Heart right ventricle (tissue), 16 donors: ENCODE measurements at places on chromosomes 12 and 14. TPM values are rescaled to one million over a fixed set of nuclear protein-coding genes. Genes with fewer than 3 reads are reported as not detected.

GRCh38 chr14:106378191-106378590 lies 851.8 kb downstream of the TMEM121 start:
- H3K27ac ChIP-seq = no peak overlapping the region
- no peak for DNase-seq
- H3K27me3 ChIP-seq = peaks cover 26% of the 10 kb centered on the region

Gene CD163L1
- 1.1 TPM for polyA plus RNA-seq

- H3K27ac ChIP-seq = no peak overlapping the region
- H3K4me3 ChIP-seq = no peak overlapping the region
- no peaks in the 10 kb centered on the region for H3K4me1 ChIP-seq
- no peaks in the 10 kb centered on the region for H3K36me3 ChIP-seq
- no peaks in the 10 kb centered on the region for H3K27me3 ChIP-seq
Observed at GRCh38 chr14:22303589-22304195, 285.3 kb downstream of the DAD1 start.

Gene LRRC9
- not detected for polyA plus RNA-seq

DNA sequence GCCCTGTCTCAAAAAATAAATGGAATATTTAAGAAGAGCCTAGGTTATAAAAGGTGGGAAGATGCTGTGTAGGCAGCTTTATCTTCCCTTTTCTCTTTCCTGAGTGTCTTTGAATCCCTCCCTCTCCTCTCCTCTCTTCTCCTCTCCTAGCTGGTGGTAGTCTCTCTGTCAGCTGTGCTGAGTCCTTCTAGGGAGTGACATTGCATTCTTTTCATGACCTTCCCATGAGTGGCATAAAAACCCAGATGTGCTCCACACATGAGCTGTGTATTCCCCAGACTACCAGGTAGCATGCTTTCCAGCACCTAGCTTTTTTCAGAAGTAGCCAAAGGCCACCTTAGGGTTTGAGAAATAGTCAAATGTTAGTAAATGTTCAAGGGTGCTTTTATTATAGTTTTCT lies 23.6 kb downstream of the SAMD4A start:
- no peak overlapping the region for H3K4me3 ChIP-seq
- peaks cover 57% of the 10 kb centered on the region for H3K4me1 ChIP-seq
- no peak for DNase-seq
- H3K27me3 ChIP-seq = no peaks in the 10 kb centered on the region
- no peaks in the 10 kb centered on the region for H3K36me3 ChIP-seq

GRCh38 chr14:64549791-64550620 lies at the start of gene PPP1R36:
TSS of gene PPP1R36 (plus strand) at chr14:64549961. CDS start at chr14:64549998, 37 bp downstream.
- no peaks in the 10 kb centered on the region for H3K36me3 ChIP-seq
- H3K4me1 ChIP-seq = peaks cover 12% of the 10 kb centered on the region
- no peaks in the 10 kb centered on the region for H3K27me3 ChIP-seq
- H3K27ac ChIP-seq = no peak within 1 kb of the TSS
- peak within 1 kb of the TSS; percentile 50 for H3K4me3 ChIP-seq
- peak; percentile 61 for DNase-seq

Gene FAM186B
- 0.04 TPM for polyA plus RNA-seq

Gene FAM161B
- 3.3 TPM for polyA plus RNA-seq

Gene RNASE3
- polyA plus RNA-seq = 0.06 TPM

Gene PPTC7
- polyA plus RNA-seq = 20.4 TPM

Gene LGALS3
- 288 TPM for polyA plus RNA-seq

GRCh38 chr12:52316701-52317100 lies 4.5 kb downstream of the KRT83 start:
- H3K4me1 ChIP-seq = no peaks in the 10 kb centered on the region
- H3K4me3 ChIP-seq = no peak overlapping the region
- no peaks in the 10 kb centered on the region for H3K36me3 ChIP-seq
- no peak for DNase-seq

Gene ZNF385A
- 8.1 TPM for polyA plus RNA-seq

GRCh38 chr12:2064071-2064507 lies 11.3 kb downstream of the CACNA1C start:
- H3K27ac ChIP-seq = peak overlapping the region; percentile 58
- peaks cover 21% of the 10 kb centered on the region for H3K4me1 ChIP-seq
- no peaks in the 10 kb centered on the region for H3K36me3 ChIP-seq
- DNase-seq = no peak

DNA sequence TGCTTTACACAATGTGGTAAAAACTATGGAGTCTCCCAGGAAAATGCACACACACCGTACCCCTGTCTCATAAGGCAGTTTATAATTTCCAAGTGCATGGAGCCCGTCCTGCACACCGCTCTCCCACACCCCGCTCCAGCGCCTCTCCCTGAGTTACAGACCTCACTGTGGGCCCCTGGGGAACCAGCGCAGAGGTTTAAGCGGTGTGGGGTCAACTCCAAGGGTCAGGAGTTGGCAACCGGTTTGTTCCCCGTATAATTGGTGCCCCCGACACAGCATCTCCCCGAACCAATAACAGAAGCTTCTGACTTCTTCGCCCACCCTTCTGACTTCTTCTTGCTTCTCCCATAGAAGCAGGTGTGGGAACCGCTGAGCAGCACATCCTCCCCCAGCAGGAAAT lies 58.4 kb upstream of the DDX11 start:
- no peak for DNase-seq
- no peak overlapping the region for H3K27ac ChIP-seq
- H3K36me3 ChIP-seq = no peaks in the 10 kb centered on the region
- no peaks in the 10 kb centered on the region for H3K4me1 ChIP-seq
- H3K27me3 ChIP-seq = no peaks in the 10 kb centered on the region

GRCh38 chr12:96140174-96140573 lies 54.0 kb upstream of the ELK3 start:
- H3K36me3 ChIP-seq = no peaks in the 10 kb centered on the region
- no peaks in the 10 kb centered on the region for H3K27me3 ChIP-seq
- peaks cover 21% of the 10 kb centered on the region for H3K4me1 ChIP-seq
- no peak overlapping the region for H3K4me3 ChIP-seq
- DNase-seq = no peak
- no peak overlapping the region for H3K27ac ChIP-seq

GRCh38 chr12:69092137-69092536 lies 147.2 kb upstream of the CPSF6 start:
- H3K4me3 ChIP-seq = no peak overlapping the region
- no peaks in the 10 kb centered on the region for H3K36me3 ChIP-seq

- no peaks in the 10 kb centered on the region for H3K36me3 ChIP-seq
- H3K4me3 ChIP-seq = no peak overlapping the region
- no peak overlapping the region for H3K27ac ChIP-seq
- H3K4me1 ChIP-seq = no peaks in the 10 kb centered on the region
Observed at GRCh38 chr14:41891624-41892023, 284.9 kb downstream of the LRFN5 start.

- H3K27me3 ChIP-seq = no peaks in the 10 kb centered on the region
- no peaks in the 10 kb centered on the region for H3K36me3 ChIP-seq
- H3K27ac ChIP-seq = peak overlapping the region; percentile 66
- peak overlapping the region; percentile 63 for H3K4me3 ChIP-seq
- H3K4me1 ChIP-seq = peaks cover 20% of the 10 kb centered on the region
Observed at GRCh38 chr12:62632411-62632918, 165.8 kb downstream of the MON2 start.

Gene ABCC9
- 21.1 TPM for polyA plus RNA-seq

Gene TTC8
- polyA plus RNA-seq = 6.1 TPM

- peaks cover 33% of the 10 kb centered on the region for H3K4me1 ChIP-seq
- H3K27ac ChIP-seq = peak overlapping the region; percentile 87
- H3K4me3 ChIP-seq = peak overlapping the region; percentile 67
- no peaks in the 10 kb centered on the region for H3K36me3 ChIP-seq
Observed at GRCh38 chr14:81169711-81170103, 51.1 kb downstream of the GTF2A1 start.

GRCh38 chr14:89779707-89780106 lies 174.8 kb downstream of the EFCAB11 start:
- DNase-seq = no peak
- H3K4me1 ChIP-seq = no peaks in the 10 kb centered on the region
- H3K4me3 ChIP-seq = no peak overlapping the region
- H3K27me3 ChIP-seq = no peaks in the 10 kb centered on the region
- H3K36me3 ChIP-seq = no peaks in the 10 kb centered on the region

DNA sequence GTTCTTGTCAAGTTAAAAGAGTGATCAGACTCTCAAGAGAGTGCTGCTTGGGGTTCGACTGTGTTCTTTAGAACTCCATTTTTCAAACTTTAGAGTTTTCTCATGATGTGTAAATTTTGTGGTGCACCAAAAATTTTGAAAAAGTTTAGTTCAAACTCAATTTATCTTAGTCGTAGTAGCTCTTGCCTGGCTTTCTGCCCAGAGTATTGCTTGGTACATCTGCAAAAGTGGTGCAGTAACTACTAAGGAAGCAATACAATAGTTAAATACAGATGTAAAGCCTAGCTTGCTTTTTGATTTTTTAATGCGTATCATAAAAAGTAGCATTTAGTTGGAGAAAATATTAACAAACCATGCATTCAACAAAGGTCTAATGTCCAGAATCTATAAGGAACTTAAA lies 9.5 kb upstream of the CCDC91 start:
- no peaks in the 10 kb centered on the region for H3K27me3 ChIP-seq
- H3K4me1 ChIP-seq = no peaks in the 10 kb centered on the region
- no peaks in the 10 kb centered on the region for H3K36me3 ChIP-seq
- H3K27ac ChIP-seq = no peak overlapping the region
- H3K4me3 ChIP-seq = no peak overlapping the region
